ENCODE measurements at places on chromosomes 1 and 21.

- DNase-seq, result no peak
These were observed 212.6 kb downstream of the BARHL2 start for GRCh38 chr1:90504509-90504908.

GRCh38 chr1:225750875-225751824 lies 26.5 kb upstream of the SRP9 start:
- DNase-seq, result no peak

DNA sequence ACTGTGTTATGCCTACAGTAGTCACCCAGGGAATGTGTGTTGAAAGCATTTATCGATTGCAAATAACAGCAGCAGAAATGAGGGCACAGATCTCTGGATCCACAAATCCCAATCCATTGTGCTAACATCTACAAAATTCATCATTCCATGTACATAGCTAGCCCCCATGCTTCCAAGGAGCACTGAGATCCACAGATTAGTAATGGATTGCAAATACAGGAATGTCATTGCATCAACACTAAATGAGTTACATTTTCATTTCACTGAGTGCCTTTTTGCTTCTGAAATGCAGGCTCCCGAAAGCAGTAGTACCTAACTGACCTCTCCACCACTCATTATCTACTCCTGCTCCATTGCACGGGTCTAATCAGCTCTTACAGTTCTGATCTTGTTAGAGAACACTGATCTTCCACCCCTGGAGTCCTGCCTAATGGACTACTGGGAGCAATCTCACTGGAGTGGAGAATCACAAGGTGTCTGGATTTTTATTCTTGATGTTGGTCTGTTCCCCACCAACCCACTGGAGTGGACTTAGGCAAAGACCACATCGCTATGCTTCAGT lies 30.5 kb downstream of the ASTN1 start:
- no peak for DNase-seq

- no peak for DNase-seq
These were observed 300.4 kb downstream of the PTPRC start for GRCh38 chr1:198939286-198939685.

DNA sequence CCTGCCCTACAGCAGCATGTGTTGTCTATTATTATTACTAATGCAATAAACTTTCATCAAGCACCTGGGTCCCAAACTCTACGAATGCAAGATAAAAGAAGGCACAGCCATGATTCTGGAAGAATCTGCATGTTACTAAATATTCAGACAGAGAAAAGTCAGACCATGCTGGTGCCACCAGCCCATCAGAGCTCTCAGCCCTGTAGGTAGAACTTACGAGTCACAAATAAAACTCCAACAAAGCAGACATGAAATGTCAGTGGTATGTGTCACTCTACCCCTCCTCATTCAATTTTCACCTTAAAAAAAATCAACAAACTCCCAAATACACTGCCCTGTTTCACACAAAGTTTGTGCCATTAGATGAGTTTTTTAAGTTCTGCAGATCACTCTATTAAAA lies 62.4 kb upstream of the TIAM1 start:
- DNase-seq, result no peak

GRCh38 chr1:50148142-50148923 lies 39.6 kb downstream of the ELAVL4 start:
- no peak for DNase-seq

GRCh38 chr1:109793486-109794318 lies 30.0 kb upstream of the EPS8L3 start:
- DNase-seq, result no peak

- DNase-seq, result no peak
These were observed 11.1 kb upstream of the FABP3 start for GRCh38 chr1:31383967-31384366.

DNA sequence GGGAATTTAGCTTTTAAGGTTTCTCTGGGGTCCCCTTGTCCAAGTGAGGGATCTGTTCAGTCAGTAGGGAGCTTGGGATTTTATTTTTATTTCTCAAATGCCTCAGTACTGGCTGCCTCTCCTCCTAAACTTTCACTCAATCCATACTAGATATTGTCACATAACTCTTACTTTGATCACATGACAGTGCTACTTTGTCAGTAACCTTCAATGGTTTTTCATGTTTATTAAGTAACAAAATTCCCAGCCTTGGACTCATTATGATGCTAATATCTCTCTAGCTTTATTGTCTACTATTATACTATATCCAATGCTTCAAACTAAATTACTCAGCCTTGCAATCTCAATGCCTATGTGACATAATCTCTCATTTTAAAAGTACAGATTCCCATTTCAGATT lies 97.7 kb downstream of the ATP1B1 start:
- DNase-seq, result no peak

GRCh38 chr21:36347962-36348328 lies 27.9 kb downstream of the MORC3 start:
- no peak for DNase-seq

GRCh38 chr1:174692313-174692712 lies 244.5 kb downstream of the GPR52 start:
- DNase-seq, result no peak

DNA sequence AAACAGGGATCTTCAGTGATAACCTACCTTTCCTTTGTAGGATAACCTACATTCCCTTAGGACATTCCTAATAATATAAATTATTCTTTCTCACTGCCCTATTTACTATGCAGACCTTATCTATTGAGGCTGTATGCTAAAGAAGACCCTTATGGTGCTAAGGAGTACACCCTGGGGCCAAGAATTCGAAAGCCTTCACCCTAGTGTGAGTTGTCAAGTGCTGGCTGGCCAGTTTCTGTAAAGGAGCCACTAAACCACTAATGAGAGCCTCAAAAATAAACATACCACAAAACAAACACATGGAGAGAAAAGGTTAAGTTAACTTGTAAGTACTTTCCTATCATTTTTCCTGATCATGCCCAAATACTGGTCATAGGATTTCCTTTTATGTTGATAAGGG lies 315.0 kb upstream of the CAMK1G start:
- DNase-seq, result no peak

All from activated naive CD4-positive, alpha-beta T cell (primary cell).